NK-92 treated with Interleukin-12 subunit alpha and Interleukin-12 subunit beta, amount 100 ng/mL, for 24 hours (cell line): ENCODE measurements at places on chromosomes 12 and 14.

GRCh38 chr14:80930095-80930494, 11.4 kb downstream of the CEP128 start:
- no peak for DNase-seq

DNA sequence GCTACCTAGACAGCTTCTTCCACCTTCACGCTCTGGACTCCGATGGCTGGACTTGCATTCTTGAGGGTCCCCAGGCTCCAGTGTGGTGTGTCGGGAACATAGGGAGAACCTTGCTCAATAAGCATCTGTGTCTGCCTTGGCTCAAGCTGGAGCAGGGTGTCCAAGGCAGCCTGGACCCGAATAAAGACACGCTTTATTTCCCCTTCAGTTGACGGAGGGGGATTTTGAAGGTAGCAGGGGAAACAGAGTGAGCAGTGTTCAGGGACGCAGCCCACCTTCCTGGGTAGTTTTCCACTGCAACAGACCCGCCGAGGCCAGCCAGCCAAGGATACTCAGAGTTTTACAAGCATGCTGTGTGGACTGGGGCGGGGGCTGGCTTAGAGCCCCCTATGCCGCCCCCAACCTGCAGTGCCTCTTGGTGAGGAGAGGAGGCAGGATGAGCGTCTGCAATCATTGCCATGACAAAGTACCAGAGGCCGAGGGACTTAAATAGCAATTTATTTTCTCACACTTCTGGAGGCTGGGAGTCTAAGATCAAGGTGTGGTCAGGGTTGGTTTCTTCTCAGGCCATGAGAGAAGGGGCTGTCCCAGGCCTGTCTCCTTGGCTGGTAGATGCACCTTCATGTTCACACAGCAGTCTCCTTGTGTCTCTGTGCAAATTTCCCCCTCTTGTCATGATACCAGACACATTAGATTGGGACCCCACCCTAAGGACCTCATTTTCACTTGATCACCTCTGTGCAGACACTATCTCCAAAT, 201.2 kb downstream of the CHST11 start:
- DNase-seq: no peak

GRCh38 chr14:65332141-65332871, 80.2 kb upstream of the FUT8 start:
- no peak for DNase-seq

DNA sequence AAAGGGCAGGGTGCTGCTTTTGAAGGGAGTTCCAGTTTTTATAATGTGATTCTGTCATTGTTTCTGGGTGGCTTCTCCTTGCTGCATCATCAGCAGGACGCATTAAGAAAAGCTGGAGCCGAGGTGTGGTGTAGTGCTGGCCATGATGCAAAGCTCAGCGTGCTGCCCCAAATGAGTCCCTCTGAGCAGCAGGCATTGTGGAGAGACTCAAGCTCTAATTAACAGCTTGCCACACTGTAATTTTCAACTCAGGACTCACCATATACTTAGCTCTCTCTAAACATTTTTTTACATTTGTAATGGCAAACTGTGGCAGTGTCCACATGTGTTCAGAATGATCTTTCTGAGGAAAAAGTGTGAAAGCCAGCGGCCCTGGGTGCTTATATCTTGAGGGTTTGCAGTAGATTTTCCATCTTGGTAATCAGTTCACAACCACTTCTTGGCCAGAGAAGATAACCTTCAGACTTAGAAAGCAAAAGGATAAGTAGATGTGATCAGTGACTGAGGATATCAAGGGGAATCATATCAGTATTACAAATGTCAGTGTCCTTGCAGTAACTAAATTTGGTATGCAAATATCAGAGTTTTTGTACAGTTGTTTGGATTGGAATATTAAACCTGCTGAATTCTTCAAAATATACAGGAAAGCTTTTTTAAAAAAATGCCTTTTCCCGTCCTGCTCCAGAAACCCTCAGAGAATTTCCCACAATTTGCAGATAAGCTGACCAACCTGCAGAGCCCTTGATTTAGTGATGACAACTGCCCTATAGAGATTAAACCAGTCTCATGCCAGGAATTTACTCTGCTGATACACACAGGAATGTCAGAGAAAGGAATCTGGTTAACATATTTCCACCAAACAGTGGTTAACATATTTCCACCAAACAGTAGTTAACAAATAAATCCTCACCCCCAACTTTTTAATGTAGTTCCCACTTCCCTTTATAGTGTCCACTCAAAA, 63.6 kb downstream of the DAAM1 start:
- no peak for DNase-seq

DNA sequence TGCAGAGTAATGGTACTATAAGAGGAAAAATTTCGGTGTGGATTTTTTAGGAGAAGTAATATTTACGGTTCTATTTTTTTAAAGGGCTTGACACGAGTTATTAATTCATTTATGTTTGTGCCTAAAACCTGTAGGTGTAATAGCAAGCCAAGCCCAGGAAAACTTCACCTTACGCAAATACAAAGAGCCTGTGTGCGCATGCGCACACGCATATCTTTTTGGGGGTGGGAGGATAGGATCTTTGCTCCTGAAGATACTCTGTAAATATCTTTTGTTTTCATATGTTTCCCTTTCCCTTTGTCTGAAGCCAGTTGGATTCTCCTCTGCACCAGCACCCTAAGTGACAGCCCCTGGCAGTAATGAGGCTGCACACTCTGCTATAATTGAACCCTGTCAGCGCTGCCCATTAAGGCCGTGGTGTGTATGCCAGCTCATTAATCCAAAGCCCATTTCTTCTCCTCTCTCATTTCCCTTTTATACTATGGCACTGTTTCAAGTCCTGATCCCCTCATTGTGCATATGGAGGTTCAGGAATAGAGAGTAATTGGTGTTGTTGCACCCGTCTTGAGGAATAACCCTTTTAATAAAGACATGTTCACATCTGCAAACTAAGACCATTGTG, 327.2 kb upstream of the E2F7 start:
- DNase-seq: no peak
